ENCODE measurements at places on chromosomes 7 and 10. TPM values are rescaled to one million over a fixed set of nuclear protein-coding genes. Genes with fewer than 3 reads are reported as not detected.

Gene ANKRD2
- 0.26 TPM for total RNA-seq

Gene THSD7A
- 15.8 TPM for total RNA-seq

Gene CNTNAP2
- 0.25 TPM for total RNA-seq

Gene SH2D4B
- under 0.01 TPM for total RNA-seq

All from dermis microvascular lymphatic vessel endothelial cell (primary cell).